CD8-positive, alpha-beta T cell (primary cell): ENCODE measurements at places on chromosomes 7 and 10.

- DNase-seq, result no peak
Observed at GRCh38 chr7:144676492-144676891, 159.4 kb downstream of the TPK1 start.

GRCh38 chr7:17530244-17530643 is 231.8 kb downstream of the AHR start:
- no peak for DNase-seq

DNA sequence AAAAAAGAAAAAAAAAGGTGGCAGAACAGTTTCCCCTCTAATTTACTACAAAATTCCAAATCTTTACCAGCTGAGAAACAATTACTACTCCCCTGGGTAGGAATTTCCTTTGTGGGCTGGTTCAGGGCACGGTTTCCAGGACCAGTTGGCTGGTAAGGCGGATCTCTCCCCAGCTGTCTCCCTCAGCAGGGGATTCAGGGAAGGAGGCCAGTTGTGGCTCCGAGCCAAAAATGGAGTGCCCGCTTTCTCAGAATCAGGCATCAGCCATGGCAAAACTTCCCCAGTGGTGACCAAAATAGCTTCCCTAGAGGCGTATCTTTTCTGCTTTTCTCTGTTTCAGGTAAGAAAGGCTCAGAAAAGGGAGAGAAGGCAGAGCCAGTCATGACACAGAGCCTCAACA is 91.2 kb downstream of the ZNF22 start:
- DNase-seq, result no peak

GRCh38 chr7:134552105-134552504 is 3.2 kb downstream of the AKR1B15 start:
- DNase-seq, result no peak

- DNase-seq, result no peak
Observed at GRCh38 chr10:14578060-14578952, 196.4 kb downstream of the FAM107B start.

DNA sequence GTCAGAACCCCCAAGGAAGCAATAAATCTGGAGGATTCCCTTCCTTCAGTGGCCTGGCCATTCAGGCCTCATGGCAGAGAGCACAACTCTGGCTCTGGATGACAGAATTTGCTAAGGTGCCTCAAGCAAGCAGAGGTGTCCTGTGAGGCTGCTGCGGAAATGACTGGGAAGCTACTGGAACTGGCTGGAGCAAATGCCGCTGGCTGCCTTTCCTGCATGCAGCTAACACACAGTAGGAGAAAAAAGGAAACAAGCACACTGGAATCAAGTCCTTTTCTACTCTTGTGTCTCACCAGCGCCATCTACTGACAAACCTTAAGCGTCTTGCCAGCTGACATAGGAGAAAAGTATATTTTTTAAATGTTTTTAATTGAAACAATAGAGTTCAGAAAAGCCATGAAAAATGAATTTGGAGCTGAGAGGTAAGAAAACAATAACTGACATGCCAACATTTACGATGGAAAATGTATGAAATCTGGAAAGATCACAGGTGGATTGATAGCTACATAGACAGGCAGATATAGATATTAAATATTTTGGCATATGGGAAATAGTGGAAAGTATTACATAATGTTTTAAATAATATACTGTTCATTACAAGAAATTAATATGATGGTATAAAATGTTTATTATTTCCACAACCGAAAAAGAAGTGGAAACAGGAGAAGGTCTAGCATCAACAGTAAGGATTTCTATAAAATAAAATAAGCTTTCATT is 951.6 kb downstream of the ANKRD7 start:
- no peak for DNase-seq

DNA sequence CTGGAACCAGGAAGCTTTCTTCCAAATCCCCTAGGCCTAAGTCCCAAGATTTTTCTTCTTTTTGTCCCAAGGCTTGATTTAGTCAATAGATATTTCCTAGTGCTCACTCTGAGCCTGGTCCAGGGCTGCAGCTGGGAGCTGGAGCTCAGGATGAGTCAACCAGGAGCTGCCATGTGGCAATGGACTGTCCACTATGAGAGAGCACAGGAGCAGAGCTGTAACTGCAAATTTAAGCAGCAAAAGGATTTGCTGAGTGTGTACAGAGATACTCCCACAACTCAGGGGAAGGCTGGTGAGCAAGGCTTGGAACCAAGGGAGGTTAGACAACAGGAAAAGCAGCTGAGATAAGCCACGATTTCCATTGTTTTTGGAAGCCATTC is 92.1 kb upstream of the CXCL12 start:
- DNase-seq, result no peak

- DNase-seq, result no peak
Observed at GRCh38 chr10:80413271-80413996, 5.1 kb downstream of the PRXL2A start.
